ENCODE measurements at places on chromosomes 5 and 9. TPM values are rescaled to one million over a fixed set of nuclear protein-coding genes. Genes with fewer than 3 reads are reported as not detected.

The LTC4S gene
- 0.72 TPM for total RNA-seq

The FYB1 gene
- total RNA-seq = 2.4 TPM

- H3K4me1 ChIP-seq = peaks cover 5% of the 10 kb centered on the region
- H3K27me3 ChIP-seq = no peaks in the 10 kb centered on the region
- DNase-seq = no peak
- H3K27ac ChIP-seq = no peak overlapping the region
- no peak overlapping the region for H3K4me3 ChIP-seq
These were observed 189.8 kb upstream of the DAPK1 start for GRCh38 chr9:87307848-87308247.

DNA sequence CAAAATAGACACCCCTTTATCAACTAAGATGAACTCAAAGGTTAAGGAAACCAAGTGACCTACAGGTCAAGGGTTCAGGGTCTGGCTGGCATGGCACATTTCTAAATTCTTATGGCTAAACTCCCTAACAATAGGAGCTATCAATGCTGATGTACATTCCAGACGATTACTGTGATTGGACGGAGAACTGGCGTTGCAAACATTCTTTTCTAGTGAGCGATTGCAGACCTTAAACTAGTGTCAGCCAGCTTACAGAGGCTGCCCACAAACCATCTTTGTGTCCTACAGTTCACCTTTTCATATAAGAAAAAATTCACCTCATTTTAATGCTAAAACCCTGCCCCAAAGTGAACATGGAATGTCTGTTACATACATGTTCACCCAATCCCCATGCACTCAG is 382.9 kb downstream of the MAT2B start:
- no peak overlapping the region for H3K27ac ChIP-seq
- H3K27me3 ChIP-seq = no peaks in the 10 kb centered on the region
- no peak overlapping the region for H3K4me3 ChIP-seq

GRCh38 chr5:123690821-123691220 is 178.8 kb downstream of the CSNK1G3 start:
- H3K27ac ChIP-seq = no peak overlapping the region
- no peaks in the 10 kb centered on the region for H3K36me3 ChIP-seq
- no peak for DNase-seq
- no peaks in the 10 kb centered on the region for H3K27me3 ChIP-seq
- H3K4me1 ChIP-seq = no peaks in the 10 kb centered on the region

GRCh38 chr9:107890921-107891465 is 401.4 kb upstream of the KLF4 start:
- H3K27ac ChIP-seq = no peak overlapping the region
- no peaks in the 10 kb centered on the region for H3K36me3 ChIP-seq
- DNase-seq = no peak
- peaks cover 7% of the 10 kb centered on the region for H3K4me1 ChIP-seq

DNA sequence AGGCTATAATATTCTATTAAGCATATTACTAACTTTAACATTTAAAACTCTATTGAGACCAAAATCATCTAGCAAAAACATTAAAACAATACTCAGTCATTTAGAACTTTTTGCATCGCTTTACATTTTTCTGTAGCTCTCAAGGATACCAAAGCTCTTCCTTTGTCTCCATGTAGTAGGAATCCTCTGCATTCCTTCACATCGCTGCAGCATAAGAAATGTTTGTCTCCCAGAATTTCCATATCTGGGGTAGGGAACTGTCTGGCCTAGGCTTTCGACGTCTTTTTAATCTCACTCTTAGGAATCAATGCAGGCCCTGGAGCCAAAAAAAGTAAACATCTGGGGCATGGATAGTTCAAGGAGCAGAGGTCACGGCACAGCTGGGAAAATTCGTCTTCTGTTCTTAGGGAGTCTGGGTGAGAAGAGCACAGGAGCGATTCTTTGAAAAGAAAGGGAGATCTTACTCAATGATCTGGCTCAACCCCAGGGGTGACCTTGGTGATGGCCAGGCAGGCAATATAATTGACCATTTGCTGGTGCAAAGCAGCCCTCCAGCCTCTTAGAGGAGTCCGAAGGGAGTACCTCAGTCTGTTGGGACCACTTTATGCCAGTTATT is 23.2 kb upstream of the RAI14 start:
- H3K27ac ChIP-seq = no peak overlapping the region
- H3K4me1 ChIP-seq = peaks cover 1% of the 10 kb centered on the region
- H3K36me3 ChIP-seq = no peaks in the 10 kb centered on the region
- DNase-seq = no peak

GRCh38 chr5:42377496-42377895 is 45.7 kb upstream of the GHR start:
- no peak overlapping the region for H3K27ac ChIP-seq
- no peak overlapping the region for H3K4me3 ChIP-seq
- H3K27me3 ChIP-seq = no peaks in the 10 kb centered on the region
- no peaks in the 10 kb centered on the region for H3K4me1 ChIP-seq
- no peak for DNase-seq
- no peaks in the 10 kb centered on the region for H3K36me3 ChIP-seq
